ENCODE measurements at places on chromosomes 1 and 21.
A peak's percentile ranks its signal among the peaks of the same experiment; 100 is the strongest.

- DNase-seq, result no peak
These were observed 9.2 kb downstream of the C1orf198 start for GRCh38 chr1:230858918-230859729.

GRCh38 chr21:43684424-43684823 is 25.1 kb downstream of the RRP1B start:
- DNase-seq, result no peak

DNA sequence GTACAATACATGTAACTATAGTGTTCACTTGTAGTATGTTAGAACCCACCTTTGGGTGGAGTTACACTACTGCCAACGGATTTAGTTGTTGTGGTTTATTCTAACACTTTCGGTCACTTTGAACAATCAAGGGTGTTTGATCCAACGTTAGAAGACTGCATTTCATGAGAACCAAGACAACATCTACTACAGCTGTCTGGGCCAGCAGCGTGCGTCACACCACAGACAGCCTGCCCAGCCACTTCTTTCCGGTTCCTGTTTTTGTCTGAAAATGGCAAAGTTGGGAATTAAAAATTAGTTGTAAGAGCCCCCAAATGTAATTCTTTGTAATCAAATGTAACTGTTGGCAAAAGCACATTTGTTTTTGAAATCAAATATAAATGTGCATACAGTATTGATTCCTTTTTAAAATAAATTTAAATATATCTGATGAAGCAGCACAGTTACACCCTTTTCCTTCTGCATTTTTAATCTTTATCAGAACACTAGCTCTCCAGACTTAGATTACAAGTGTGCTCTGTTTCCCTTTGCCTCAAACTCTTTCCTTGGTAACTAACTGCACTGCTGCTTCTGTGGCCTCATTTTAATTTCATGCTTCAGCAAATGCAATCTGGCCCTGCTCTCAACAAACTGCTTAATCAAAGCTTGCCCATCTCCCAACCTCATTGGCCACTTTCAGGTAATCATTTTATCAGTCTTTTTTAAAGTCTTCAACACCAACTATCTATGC is 86.6 kb upstream of the DPH5 start:
- DNase-seq, result peak; percentile 58

DNA sequence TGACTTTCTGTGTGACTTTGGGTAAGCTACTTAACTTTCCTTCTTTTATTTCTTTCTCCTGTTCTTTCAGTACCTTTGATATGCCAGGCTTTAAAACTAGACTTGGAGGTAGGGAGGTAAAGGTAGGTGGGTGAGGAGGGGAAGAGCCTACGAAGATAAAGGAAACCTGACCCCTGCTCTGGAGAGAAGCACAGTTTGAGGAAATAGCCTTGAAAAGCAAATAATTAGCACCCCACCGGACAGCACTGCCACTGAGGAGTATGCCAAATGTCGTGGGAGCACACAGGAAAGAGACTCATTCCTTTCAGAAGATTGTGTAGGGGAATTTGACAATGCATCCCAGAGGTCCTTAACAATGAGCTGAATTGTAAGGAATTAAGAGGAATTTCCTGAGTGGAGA is 65.2 kb upstream of the SPAG17 start:
- DNase-seq, result no peak

DNA sequence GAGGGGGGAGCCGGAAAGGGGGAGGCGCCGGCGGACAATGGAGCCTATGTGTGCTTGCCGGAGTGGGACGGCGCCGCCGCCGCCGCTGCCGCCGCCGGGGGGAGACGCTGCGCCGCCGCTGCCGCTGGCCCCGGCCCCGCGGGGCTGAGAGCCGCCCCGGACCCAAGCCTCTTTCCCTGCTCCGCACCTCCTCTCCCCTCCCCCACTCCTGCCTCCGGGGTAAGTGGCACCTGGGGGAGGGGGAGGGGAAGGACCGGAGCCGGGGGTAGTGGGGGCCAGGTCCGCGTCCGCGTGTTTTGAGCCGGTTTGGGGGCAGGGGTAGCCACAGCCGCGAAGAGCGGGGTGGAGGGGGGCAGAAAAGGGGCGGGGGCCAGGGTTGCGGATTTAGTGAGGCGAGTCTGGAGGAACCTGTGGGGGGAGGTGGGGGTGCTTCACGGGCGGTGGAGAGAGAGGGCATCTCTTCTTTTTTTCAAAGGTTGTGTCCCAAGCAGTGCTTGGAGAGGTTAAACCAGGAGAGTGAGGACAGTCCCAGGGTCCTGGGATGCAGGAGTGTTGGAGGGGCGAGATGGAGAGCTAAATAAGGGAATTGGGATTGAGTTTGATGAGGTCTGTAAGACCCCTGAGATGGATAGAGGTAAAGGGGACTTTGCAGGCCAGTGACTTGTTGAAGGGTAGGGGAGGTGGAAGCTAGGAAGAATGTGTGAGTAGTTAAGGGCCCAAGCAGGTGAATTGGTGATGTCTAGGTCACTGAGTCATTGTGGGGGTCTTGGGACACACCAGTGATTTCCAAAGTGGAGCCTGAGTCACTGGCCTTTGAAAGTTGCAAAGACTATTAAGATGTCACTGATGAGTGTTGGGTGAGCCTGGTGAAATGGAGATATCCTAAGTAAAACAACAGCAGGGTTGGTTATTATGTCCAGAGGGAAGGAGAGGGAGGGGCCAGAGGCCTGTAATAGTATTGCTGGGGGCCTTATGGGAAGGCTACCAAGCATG is 59.1 kb downstream of the BCL9 start:
- DNase-seq, result no peak

- no peak for DNase-seq
These were observed 234.6 kb upstream of the KAZN start for GRCh38 chr1:14363707-14364413.

DNA sequence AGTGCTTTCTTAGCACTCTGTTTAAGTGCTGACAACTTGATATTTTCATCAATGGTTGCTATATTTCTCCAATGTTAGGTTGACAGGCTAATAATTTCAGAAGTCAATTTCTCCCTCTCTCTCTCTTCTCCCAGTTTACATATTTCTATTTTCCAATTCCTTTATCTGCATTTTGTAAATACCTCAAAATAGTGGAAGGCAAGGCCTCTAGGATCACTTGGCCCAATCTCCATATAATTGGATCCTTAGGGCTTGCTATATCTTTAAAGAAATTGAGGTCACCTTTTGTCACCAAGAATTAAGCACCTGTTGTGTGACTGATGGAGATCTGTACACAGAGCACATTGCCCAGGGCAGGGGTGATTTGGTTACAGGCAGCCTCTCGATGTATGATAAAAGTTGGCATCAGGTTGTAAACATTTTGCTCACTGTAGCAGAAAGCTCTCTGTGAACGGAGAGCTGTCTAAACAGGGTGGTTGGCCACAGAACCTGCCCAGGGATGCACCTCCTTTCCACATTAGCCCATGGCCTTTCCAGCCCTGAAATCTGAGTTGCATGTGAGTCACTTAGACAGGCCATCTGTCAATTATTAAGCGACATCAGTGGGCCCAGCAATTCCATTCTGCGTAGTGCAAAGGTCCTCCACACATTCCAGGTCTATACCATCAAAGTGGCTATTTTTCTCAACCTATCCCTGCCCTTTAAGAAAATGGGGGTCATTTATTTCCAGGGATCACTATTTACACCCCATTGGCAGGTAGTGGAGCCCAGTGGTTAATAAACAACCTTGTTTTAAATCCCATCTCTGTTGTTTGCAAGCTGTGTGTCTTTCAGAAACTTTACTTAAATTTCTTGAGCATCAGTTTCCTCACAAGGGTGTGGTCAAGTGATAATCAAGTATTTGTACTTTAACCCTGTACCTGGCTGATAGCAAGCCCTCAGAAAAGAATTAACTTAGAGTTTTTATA is 29.1 kb upstream of the IRF2BP2 start:
- DNase-seq, result no peak

GRCh38 chr1:157497284-157497683 is 55.0 kb downstream of the FCRL5 start:
- DNase-seq, result no peak

- no peak for DNase-seq
These were observed 21.3 kb upstream of the RNU1-4 start for GRCh38 chr1:16718908-16719533.

- DNase-seq, result no peak
These were observed 8.0 kb upstream of the GUCA2A start for GRCh38 chr1:42172381-42173133.

GRCh38 chr1:194289569-194290266 is 1103.3 kb upstream of the B3GALT2 start:
- peak; percentile 20 for DNase-seq

GRCh38 chr1:99768524-99769245 is 2.2 kb upstream of the FRRS1 start:
- DNase-seq, result no peak

DNA sequence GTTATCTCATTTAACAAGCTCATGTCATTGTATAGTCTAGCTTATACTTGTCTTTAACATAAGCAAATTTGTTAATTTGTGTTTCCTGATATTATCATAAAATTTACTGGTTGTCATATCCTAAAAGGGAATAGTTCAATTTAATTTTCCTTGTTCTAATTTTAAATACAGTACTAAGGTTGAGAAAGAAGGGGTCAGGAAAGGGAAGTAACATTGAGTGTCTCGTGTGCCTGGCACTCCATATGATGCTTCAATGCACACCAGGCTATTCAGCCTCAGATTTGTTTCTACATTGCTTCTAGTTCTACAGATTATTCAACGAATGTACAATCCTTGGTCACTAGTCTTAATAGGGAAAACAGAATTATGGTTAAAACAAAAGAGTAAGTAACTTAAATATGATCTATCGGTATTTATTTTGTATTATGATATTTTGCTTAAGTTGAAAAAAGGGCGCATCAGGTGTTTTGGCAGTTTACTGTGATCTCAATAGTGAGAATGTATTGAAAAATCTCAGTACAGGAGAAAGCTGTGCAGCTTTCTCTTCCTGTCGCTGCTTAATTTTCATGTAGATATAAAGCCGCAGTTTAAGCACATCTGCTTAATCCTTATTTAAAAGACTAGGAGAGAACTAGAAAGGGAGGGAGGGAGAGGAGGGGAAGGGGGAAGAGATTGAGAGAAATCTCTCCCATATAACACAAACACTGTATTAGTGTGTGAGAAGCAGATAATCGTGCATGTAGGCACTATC is 13.0 kb downstream of the PTPRC start:
- no peak for DNase-seq

DNA sequence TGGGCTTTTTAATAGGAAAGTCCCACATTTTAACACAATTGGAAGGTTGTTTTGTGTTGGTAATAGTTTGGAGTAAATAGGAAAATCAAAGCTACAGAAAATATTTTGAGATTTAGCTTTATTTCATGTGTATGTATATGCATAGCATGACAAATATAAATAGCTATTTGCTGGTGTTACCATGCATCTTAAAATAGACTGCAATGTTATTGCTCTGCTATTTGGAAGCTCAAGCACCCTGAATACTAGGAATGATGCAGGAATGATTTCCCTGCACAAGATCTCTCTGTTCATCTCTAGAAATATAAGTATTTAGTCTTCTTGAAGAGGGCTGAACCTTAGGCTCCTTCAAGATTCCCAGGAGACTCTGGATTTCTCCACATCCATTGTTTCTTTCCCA is 268.3 kb upstream of the POGK start:
- DNase-seq, result no peak

GRCh38 chr1:224331824-224332223 is 1.9 kb upstream of the NVL start:
- no peak for DNase-seq

Measured in activated T-helper 1 cell treated with Interleukin-2 at 50 U/mL for 16 hours (primary cell).